Epithelial cell of proximal tubule (primary cell): ENCODE measurements at places on chromosomes 1 and 21.
A peak's percentile ranks its signal among the peaks of the same experiment; 100 is the strongest.

DNA sequence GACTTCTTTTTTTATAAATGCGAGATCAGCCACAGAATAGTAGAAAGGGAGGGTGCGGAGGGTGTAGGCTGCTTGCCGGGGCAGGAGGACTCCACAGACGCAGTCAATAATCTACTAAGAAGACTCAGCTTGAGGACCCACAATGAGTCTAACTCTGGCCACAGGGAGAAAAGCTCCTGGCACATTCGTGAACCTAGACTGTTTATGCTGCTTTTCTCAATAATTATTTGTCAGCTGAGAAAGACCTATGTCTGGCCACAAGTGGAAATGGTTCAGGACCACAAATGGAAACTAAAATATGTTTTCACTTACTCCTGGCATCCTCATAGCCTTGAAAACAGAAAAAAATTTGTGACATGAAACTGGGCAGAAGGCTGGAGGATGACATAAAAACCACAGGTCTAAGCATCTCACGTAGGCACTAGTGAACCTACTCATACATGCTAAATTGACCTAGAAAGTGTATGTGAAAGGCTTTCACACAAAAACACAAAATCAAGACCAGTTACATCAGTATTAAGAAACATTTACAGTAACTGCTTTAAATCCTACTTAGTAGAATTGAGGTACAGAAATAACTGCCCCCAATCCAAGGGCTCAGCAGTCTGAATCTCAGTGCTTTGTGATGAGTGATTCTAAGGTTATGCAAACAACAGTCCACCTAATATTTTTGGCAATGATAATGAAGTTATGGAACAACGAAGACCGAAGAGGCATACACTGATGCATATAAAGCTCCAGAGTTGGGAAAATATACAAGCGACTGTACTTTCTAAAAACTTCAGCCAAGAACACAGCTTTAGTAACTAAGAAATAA, 159.5 kb downstream of the SLC45A1 start:
- no peak for DNase-seq

DNA sequence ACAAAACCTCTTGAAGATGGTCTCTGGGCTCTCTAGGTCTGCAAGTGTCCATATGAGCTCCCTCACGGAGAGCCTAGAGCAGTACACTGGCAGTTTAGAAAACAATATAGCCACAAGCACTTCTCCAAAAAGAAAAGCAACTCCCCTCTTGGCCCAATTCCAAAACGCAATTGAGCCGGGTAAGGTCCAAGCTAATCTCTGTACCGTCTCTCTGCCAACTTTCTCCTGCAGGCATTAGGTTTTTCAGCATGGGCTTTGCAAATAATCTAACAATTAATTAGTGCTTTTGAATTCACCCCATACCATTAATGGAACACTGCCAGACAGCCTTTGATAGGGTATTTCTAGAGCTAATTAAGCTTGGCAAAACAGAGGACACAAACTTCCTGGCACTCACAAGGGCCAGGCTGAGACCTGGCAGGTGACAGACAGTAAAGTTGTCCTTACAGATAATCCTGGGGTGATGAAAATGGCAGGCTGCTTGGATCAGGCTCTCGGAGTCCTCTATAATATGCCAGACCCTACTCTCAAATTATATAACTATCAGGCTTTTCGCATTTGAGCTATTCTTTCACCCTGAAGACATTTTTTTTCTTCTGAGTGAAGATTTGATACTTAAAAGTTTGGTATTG, 39.8 kb downstream of the TGFBR3 start:
- DNase-seq = no peak

GRCh38 chr1:2050461-2050792, 216 bp downstream of the PRKCZ start:
- no peak for DNase-seq

DNA sequence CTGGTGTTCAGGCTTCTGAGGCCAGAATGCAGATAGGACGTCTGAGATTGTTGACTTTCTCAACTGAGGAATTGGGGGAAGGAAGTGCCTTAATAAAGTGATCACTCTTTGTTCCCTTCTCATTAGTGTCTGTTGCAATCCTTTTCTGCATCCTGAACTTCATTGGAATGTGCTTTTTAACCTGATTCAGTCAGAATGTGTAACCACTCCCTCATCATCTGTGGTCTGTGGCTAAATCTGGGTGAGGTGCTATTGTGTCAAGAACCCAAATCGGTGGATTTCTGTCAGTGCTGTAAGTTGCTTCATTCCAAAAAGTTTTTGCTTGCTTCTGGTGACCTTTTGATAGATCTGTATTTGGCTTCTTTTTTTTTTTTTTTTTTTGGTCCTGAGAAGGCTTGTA, 38.2 kb downstream of the ARID1A start:
- no peak for DNase-seq

DNA sequence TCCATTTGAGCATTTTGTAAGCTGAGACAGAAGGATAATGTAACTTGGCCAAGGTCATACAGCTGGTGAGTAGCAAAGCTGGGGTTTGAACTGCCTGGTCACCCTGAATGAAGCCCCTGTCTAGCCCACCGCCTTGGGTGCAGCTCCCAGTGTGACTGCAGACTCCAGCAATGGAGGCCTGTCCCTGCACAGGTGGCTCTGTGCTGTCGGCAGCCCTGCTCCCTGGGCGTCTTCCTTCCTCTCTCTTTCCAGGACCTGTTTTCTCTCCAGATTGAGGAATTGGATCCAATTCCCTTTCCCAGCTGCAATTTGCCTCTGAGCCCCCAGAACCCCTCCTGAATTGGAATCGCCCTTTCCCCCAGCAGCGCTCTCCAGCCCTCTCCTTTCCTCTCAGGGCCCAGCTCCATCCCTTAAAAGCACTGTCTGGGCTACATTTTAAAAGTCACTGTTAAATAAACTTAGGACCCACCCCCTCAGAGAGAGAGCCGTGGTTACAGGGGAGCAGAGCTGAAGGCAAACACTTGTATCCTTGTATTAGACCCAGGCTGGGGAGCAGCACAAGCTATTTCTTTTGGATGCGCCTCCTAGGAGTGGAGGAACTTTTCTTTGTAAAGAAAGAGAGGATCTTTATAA, 161.4 kb upstream of the LMO4 start:
- no peak for DNase-seq

- DNase-seq = peak; percentile 85
Measured at GRCh38 chr1:10528066-10529014, 53.6 kb downstream of the PEX14 start.

GRCh38 chr1:220906561-220907334, 27.5 kb downstream of the HLX start:
- DNase-seq = no peak

GRCh38 chr1:176043537-176043936, 163.5 kb downstream of the COP1 start:
- no peak for DNase-seq

- DNase-seq = no peak
Measured at GRCh38 chr1:85898861-85899260, 190.6 kb upstream of the ZNHIT6 start.

- no peak for DNase-seq
Measured at GRCh38 chr21:39345440-39345839, 3.4 kb downstream of the HMGN1 start.

GRCh38 chr21:15020797-15021196, 44.0 kb downstream of the NRIP1 start:
- no peak for DNase-seq

GRCh38 chr1:245181158-245181517, 26.4 kb downstream of the KIF26B start:
- no peak for DNase-seq

DNA sequence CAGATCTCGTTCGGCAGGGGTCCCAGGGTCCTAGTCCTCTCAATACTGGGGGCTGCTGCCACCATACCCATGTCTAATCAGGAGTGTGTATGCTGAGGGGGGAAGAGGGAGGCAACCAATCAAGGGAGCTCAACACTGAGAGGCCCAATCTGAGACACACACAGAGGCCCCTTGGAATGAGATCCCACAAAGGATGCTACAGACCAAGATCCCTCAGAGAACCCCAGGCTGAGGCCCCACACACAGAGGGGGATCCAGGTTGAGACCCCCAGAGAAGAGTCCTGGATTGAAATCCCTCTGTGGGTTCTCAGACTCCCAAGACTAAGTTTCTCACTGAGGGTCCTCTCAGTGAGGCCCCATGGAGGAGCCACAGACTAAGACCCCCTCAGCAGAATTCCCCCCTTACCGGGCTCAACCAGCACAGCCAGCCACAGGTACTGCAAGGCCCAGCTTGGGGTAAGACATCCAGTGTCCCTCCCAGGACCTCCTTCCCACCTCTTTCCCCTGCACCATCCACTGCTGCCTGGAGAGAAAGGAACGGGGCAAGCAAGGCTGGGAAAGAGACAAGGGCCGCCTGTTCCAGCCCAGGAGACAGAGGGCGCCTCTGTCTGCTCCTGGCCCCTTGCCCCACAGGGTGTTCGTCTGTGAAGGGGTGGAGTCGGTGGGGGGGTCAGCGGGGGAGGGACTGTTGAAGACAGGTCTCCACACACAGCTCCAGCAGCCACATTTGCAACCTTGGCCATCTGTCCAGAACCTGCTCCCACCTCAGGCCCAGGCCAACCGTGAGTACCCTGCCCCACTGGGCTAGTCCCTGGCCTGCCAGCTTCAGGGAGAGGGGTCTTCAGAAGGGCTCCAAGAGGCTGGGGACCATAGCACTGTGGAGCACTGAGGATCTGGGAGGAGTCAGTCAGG, at the start of gene S100A1:
Gene S100A1 (plus strand): TSS at position 720 of the 912 bp plus-strand sequence. CDS start 2,088 bp downstream, outside the sequence.
- DNase-seq = no peak

DNA sequence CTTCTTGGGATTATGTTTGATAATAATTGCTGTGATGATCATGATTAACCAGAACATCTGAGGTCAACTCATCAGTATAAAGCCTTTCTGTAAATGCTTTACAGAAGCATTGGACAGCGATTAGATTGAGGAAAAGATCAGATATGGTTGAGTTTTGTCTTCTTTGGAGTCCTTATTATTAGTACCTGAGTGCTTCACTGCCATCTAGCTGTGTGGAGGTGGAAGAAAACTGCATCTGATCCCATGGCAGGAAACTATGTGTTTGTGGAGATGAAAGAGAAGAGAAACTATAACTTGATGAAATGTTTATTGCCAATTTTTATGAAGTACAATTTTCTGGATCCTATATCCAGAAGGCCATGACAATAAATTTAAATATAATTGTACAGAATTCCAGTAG, 11.4 kb downstream of the FLG2 start:
- no peak for DNase-seq

DNA sequence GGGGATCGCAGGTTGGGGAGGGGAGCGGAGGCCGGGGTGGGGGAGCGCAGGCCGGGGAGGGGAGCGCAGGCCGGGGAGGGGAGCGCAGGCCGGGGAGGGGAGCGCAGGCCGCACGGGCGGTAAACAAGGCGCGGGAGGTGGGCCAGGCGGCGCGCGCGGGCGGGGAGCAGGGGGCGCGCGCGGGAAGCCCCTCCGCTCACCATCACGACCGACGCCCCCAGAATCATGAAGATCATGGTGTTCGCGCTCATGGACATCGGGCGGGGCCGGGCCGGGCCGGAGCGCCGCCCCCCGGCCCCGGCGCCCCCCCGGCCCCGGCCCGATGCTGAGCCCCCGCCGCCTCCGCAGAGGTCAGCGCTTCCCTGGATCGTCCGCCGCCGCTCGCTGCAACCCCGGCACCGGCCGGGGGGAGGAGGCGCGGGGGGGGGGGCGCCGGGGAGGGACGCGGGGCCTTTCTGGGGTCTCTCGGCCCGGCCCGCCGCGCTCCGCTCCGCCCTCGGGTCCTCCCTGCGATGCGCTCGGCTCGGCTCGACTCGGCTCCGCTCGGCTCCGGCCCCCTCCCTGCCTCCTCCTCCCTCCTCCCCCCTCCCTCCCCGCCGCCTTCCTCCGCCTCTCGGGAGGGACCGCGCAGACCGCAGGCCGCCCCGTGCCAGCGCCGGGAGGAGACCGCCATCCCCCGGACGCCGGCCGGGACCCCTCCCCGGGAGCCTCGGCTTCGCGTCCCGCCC, at the start of gene TMEM240:
Gene TMEM240 (minus strand): TSS at position 535 of the 728 bp plus-strand sequence. CDS start 278 bp downstream, at position 257.
- DNase-seq = no peak

GRCh38 chr1:168893359-168893801, 164.4 kb upstream of the DPT start:
- no peak for DNase-seq

DNA sequence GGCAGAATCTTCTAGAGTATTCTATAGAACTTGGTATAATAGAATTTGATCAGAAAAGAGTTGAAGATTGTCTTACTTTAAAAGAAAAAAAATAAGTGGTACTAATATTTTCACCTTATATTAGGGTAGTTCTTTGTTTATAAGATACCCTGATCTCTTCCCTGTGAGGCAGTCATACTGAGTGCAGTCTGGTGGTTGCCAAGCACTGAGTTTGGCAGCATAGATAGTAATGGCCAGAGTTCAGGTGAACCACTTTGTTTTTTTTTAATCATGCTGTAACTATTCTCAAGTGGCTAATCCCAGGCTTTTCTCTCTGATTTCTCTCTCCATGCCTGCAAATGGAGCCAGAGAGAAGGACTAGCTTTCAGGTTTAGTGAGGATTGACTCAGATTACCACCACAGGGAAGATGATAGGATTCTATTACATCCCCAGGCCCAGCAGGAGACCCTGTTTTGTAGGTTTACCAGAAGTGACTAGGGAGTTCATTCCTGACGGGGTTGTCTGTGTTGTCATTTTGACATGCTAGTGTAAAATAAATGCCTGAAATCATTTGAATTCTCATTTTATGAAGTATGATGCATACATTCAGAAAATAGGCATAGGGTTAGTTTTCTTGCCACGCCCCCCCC, 16.7 kb downstream of the KDM1A start:
- DNase-seq = no peak
